Esophagus squamous epithelium (tissue), 5 donors: ENCODE measurements at places on chromosomes 3 and 15.

DNA sequence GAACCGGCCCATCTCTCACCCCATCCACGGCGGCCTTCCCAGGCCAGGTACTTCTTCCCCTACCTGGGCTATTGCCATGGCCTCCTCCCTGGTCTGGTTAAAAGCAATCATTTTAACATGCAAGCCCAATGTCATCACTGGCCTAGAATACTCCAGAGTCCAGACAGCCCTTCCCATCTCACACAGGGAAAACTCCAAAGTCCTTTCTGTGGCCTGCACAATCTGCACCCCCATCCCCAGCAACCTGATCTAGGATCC lies 45.8 kb upstream of the SLCO2A1 start:
- DNase-seq, result no peak

- DNase-seq, result no peak
Observed at GRCh38 chr15:72155003-72155621, 36.9 kb downstream of the SENP8 start.

DNA sequence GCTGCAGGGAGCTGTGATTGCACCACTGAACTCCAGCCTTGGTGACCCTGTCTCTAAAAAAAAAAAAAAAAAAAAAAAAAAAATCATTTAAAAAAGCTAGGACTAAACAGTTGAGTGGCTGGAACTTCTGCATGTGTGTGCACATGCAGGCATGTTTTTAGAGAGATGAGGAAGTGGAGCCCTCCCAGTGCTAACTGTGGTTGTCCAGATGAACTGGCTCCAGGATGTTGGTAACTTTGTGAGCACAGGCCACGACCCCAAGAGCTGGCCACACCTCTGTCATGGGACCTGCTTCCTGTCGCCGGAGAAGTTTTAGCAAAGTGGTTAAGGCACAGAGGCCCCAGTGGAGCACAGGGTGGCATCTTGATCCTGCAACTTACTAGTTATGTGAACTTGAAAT lies 27.0 kb downstream of the CHCHD6 start:
- DNase-seq, result no peak

- DNase-seq, result no peak
Observed at GRCh38 chr3:48456456-48456855, 9.9 kb downstream of the ATRIP start.

GRCh38 chr3:185528532-185528931 lies 23.9 kb downstream of the LIPH start:
- DNase-seq, result no peak

DNA sequence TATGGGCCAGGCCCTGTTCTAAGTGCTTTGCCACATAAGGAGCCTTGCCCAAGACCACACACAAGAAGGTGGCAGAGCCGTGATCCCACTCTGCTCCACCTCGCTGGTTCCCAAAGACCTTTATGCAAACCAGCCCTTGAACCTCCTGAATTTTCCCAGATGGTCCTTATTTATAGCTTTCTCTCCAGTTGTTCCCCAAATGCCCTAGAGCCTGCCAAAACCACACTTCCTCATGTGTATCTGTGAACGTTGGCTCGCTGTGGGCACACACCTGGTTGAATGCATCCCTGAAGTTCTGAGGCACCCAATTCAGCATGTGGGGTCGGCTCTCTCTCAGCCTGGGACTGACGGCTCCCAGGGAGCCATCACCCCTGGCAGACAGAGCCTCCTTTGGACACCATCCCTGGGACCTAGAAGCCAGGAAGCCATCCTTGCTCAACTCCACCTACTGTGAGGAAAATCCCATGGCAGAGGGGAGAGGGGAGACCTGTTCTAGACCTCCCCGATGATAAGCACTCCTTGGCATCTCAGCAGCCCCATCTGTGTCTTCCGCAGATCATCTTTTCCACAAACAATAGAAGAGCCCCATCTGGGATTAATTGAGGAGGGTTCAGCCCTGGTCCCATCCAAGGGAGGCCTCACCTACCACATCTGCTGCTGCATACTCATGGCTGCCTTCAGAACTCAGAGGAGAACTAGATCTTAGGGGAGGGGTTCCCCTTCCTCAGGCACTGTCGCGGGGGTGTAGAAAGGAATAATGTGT lies 42.3 kb upstream of the LIMD1 start:
- no peak for DNase-seq

DNA sequence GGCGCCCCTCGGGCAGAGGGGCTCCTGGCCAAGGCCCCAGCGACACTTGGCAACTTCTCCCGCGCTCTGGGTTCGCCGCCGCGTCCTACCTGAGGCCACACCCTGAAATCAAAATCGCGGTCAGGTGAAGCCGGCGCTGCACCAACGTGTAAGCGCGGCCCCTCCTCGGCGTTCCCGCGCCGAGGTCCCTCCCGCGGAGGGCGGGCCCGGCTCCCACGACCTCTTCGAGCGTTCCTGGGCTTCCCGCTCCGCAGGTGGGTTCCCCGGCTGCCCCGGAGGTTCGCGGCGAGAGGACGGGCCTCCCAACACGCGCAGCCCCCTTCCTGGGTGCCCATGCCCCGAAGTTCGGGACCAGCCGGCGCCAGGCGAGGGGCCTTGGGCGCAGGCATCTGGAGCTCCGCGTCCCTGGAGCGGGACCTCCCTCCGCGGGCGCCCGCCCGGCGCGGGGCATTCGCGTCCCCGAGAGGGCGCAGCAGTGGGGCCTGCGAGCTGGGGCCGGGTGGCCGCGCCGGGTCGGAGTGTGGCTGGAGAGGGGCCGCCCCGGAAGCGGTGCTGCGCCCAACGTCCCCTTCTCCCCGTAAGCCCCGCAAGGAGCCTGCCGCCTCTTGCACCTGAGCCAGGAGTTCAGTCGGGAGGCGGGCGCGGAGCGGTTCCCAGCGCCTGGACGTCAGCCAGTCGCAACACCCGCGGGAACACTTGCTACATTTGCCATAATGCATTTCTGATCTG lies 13.7 kb downstream of the PAK6 start:
- no peak for DNase-seq

GRCh38 chr3:120449251-120449650 lies 1.5 kb downstream of the FSTL1 start:
- no peak for DNase-seq

GRCh38 chr3:56059731-56060130 lies 408.5 kb downstream of the ERC2 start:
- DNase-seq, result no peak

DNA sequence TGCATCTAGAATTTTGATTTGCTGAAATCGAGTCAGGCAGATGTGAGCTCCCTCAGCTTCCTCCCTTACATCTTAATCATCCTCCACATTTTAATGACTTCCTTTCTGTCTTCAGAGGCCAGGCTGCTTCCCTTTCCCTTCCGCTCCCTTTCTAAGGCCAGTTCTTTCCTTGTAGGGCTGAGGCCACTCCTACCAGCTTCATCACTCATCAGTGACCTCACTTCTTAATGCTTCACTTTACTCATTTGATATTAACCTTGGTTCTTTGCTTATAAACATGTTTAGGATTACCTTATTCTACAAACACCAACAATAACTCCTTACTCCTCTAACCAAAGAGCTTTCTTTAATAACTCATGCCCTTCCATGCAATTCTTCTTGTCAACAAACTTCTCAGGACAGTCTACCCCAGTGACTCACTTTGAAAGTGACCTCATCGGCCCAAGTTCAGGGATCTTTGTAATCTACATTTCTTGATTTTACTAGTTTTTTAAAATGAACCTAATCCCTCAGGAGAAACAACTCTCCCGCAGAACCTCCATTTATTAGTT lies 23.9 kb downstream of the ILDR1 start:
- no peak for DNase-seq

- DNase-seq, result no peak
Observed at GRCh38 chr3:31929826-31930502, 51.1 kb downstream of the OSBPL10 start.

DNA sequence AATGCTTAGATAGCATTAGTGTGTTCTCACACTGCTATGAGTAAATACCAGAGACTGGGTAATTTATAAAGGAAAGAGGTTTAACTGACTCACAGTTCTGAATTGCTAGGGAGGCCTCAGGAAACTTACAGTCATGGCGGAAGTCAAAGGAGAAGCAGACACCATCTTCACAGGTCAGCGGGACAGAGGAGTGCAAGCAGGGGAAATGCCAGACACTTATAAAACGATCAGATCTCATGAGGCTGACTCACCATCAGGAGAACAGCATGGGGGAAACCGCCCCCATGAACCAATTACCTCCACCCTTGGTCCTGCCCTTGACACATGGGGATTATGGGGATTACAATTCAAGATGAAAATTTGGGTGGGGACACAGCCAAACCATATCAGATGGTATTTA lies 381.5 kb upstream of the DPPA4 start:
- no peak for DNase-seq

- DNase-seq, result no peak
Observed at GRCh38 chr3:56917361-56918110, 115.8 kb upstream of the ARHGEF3 start.

DNA sequence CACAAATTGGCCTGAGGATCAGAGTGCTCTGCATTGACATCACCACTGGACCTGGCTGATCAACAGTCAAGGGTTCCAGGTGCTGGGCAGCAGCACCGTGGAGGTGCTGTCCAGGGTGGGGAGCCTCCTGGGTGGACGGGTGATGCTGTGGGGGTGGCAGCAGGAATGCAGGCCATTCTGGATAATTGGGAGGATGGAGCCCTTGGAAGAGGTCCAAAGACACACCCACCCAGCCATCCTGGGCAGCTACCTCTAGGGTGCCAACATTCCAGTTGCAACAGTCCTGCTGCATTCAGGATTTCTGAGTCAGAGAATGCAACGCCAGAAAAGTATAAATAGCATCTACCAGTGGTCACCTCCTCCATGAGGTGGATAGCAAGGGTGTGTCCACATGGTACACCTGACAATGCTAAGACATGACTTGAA lies 26.8 kb downstream of the STARD5 start:
- DNase-seq, result no peak

GRCh38 chr3:8741581-8742261 lies 8.1 kb downstream of the CAV3 start:
- no peak for DNase-seq

GRCh38 chr15:79003301-79003700 lies 58.5 kb upstream of the CTSH start:
- DNase-seq, result no peak

DNA sequence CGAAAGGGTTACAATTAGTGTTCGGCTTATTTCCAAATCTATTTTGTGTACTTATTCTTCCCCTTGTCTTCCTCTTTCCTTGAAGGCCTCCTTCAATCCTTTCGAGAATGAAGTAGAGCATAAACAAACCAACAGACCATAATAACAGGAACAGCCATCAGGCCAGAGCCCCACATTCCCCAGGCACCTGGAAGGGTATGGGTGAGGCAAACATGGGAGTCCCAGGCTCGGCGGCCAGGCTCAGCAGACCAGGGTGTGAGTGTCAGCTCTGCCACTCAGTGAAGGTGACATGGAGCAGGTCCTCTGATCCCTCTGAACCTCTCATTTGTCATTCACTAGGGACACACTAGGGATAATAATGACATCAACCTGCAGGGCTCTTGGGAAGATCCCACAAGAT lies 13.8 kb downstream of the ALS2CL start:
- DNase-seq, result no peak

DNA sequence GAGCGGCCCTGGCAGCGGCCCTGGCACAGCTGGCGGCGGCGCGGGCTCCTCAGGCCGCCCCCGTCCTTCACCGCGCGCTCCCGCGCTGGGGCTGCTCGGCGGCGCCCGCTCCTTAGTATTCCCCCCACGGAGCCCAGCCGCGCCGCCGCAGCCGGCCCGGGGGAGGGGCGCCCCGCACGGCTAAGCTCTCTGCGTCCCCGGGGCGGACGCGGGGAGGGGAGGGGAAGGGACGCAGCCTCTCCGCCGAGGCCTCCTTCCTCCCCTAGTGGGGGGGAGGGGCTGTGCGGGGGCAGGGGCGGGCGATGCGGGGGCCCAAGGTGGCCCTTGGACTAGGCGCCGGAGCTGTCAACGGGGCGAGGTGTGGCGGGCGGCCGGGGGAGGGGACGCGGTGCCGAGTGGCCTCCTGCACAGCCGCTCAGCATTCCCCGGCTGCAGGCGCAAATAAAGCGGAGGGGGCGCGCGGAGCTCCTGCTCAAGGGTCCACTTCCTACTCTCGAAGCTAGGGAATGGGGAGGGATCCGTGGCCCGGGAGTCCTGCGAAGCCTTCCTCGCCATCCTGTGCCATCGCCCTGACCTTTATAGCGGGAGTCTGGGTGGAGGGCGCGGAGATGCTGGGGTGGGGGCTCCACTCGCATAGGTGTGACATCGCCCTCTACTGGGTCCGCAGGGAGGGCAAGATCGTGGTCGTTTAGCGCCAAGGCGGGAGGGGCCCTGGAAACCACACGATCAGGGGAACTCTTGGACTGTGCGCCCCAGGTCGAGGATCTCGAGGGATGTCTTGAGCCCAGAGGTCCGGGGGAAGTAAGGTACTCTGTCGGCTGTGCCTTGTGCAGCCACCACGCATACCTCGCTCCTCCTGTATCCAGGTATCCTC lies 22.2 kb downstream of the EPHB3 start:
- DNase-seq, result no peak

GRCh38 chr3:115961380-115961779 lies 338.1 kb downstream of the GAP43 start:
- DNase-seq, result no peak

GRCh38 chr3:59935025-59935424 lies 885.2 kb upstream of the CFAP20DC start:
- DNase-seq, result no peak

GRCh38 chr3:28151608-28152228 lies 89.7 kb upstream of the CMC1 start:
- DNase-seq, result no peak

DNA sequence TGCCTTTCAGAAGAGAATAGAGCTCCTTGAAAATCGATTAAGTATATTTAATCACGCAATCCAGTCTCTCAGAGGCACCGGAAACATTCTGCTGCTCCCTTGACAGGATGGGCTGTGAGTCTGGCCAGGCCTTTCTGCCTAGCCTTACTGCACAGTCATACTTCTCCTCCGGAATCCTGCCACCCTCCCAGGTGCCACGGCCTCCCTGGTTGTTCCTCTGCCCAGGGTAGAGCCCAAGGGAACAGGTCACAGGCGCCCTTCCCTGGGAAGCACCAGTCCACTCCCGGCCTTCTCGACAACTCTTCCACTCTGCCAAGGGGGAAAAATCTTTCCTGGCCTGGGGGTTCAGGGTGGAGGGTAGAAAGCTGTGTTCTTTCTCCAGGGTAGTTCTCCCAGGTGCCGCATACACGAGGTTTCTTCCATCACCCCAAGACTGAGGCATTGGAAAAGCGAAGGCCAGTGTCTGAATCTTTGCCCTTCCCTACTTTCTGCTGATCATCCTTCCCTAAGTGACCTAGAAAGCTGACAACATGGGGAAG lies 17.4 kb upstream of the SYNM start:
- DNase-seq, result no peak

DNA sequence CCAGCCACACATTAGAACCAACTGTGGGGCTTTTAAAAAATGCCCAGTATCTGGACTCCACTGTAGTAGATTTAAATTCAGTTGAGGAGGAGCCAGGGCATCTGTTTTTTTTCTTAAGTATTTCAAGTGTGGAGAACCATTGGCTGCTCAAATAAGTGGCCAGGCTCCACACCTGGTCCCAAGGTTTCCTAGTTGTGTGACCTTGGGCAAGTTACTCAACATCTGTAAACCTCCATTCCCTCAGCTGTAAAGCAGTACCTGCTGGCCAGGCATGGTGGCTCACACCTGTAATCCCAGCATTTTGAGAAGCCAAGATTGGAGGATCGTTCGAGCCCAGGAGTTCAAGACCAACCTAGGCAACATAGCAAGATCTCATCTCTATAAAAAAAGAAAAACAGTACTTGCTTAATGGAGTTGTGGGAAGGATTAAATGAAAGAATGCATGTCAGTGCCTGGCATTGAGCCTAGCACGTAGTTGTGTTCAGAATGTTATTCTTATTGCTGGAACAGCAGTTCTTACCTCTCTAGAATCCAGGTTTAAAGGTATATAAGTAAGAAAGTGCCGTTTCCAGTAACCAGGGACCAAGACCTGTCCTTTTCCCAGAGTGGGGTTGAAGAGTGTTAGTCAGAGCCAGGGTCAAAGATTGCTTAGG lies 2.0 kb downstream of the PPP1R14D start:
- DNase-seq, result no peak
